ENCODE measurements at places on chromosomes 1 and 21. TPM values are rescaled to one million over a fixed set of nuclear protein-coding genes. Genes with fewer than 3 reads are reported as not detected.

DNA sequence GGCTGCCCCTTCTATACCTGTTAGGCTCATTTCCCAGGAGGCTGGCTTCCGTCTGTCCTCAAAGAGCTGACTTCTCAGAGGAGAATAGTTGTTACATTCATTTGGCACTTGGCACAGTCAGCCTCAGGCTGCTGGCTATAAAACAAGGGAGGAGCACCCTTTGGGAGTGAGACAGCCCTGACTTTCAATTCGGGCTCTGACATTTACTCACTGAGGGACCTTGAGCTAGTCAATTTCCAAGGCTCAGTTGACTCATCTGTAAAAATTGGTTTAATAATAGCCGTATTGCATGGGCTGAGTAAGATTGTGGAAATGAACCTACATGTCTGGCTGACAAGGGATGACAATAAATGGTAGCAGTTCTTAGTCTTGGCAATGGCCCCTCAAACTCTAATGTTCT is 13.7 kb downstream of the ALX3 start:
- no peak for DNase-seq

DNA sequence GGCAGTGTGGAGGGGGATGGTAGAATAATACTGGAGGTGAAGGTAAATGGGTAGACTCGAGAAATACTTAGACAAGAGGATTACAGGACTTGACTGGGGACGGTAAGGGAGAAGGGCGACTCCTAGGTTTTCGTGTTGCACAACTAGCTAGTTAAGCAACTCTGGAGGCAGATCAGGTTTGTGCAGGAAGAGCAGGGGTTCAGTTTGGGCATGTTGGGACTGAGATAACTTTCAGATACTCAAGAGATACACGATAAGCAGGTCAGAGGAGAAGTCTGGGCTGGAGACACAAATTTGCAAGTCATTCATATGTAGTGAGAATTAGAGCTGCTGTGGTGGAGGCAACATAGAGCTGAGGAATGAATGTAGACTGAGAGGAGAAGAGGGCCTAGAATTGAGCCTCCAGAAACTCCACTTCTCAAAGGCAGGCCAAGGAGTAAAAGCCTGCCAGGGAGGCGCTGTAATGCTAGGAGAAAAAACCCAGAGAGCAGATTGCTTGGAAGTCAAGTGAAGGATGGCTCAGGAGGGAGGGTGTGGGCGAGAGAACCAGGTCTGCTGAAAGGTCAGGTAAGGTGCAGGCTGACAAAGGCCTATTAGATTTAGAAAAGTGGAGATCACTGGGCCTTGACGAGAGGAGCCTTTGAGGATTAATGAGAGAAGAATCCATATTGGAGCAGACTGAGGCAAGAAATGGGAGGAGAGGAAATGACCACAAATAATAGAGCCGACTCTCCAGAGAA is 20.8 kb downstream of the MAB21L3 start:
- DNase-seq = peak; percentile 23

GRCh38 chr1:235920596-235921375 is 54.1 kb upstream of the LYST start:
- DNase-seq = no peak

GRCh38 chr1:175198332-175198731 is 5.8 kb upstream of the KIAA0040 start:
- no peak for DNase-seq

DNA sequence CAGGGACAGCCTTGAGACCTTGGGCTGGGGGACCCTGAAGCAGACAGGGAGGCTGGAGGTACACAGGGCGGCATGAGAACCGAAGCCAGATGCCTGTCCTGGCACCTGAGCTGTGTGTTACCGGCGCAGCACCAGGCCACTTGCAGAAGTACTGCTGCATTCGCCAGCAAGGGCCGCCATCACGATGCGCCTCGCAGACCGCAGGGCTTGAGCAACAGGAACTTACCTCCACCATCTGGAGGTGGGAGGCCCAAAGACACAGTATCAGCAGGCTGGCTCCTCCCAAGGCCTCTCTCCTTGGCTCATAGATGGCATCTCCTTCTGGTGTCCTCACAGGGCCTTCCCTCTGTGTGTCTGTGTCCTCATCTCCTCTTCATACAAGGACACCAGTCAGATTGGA is 90.1 kb downstream of the PRDM16 start:
- no peak for DNase-seq

DNA sequence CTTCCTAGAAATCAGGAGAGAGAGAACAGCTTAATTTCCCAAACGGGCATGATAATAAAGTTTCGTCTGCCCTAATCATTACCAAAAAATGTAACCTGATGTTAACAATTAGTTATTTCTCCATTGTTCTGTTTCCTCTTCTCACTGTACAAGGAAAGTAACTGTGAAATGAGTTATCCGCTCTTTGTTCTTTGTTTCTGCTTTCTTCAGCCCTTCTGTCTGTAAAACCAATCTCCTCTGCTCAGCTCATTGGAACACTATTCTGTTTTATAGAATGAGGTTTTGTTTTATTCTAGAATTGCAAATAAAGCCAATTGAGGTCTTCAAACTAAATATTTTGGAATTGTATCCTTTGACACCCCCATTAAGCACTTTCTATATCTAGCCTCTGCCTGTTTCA is 8.8 kb upstream of the THEM4 start:
- no peak for DNase-seq

- DNase-seq = no peak
Measured at GRCh38 chr1:190429141-190429540, 48.5 kb downstream of the BRINP3 start.

DNA sequence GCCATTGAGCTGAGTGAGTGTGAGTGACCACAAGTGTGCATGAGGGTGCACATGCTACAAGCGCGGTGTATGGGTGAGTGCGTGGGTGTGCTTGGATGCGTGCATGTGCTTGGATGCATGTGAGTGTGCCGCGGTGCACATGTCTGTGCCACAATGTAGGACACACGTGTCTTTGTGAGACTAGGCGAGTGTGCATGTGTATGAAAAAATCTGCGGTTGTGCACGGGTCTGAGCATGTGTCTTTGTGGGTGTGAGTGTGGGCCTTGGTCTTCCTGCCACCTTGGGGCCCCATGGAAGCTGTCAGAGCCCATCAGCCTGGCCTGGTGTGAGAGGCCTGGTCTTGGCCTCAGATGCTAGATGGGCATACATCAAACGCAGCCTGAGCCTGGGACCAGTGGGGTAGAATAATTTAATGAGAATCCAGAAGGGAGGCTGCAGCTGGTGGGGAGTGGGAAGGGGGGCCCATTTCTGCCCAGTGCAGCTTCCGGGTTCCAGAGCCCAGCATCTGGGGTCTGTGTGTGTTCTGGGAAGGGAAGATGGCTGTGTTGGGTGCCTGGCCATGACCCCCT is 103.9 kb upstream of the SLC2A1 start:
- DNase-seq = no peak

- DNase-seq = no peak
Measured at GRCh38 chr1:154481053-154481452, 21.0 kb upstream of the TDRD10 start.

DNA sequence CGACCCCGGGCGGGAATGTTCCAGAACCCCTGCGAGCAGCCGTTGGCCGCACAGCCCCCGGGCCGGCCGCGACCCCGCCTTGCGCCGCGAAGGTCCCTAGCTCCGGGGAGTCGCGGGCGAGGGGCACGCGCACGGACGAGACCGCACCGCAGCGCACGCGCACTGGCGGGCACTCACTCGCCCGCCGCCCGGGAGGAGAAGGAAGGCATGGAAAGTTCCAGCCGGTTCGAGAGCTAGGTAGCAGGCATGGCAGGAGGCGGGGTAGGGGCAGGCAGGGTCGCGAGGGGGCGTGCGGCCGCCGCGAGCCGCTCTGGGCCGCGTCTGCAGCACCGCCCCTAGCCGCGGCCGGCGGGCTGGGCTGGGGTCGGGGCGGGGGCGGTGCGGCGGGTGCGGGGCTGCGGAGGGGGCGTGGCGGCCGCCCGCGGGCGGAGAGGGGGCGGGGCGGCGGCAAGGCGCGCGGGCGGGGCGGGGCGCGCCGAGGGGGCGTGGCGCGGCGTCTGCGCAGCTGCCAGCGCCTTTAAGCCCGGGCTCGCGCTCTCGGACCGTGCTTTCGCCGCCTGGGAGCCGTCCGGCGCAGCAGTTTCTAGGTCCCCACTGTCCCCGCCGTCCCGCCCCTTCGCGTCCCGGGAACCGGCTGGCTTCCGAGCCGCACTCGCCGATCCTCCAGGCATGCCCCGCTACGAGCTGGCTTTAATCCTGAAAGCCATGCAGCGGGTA is at the start of the genes MRPS6 and SLC5A3:
TSS of gene MRPS6 (plus strand) at position 547 of the 717 bp plus-strand sequence. CDS start at position 670, 123 bp downstream.
TSS of gene SLC5A3 (plus strand) at position 547 of the 717 bp plus-strand sequence. CDS start 21,621 bp downstream, outside the sequence.
- DNase-seq = peak; percentile 93

The OR10J4 gene
- not detected for total RNA-seq

The LEMD1 gene
- not detected for total RNA-seq

The FHAD1 gene
- total RNA-seq = not detected
